ENCODE measurements at places on chromosomes 11 and 22.
A peak's percentile ranks its signal among the peaks of the same experiment; 100 is the strongest.

- no peak for DNase-seq
Measured at GRCh38 chr11:114291381-114291780, 4.8 kb upstream of the NNMT start.

GRCh38 chr11:134512571-134513538, 100.8 kb upstream of the B3GAT1 start:
- no peak for DNase-seq

GRCh38 chr11:107916671-107917241, 11.5 kb upstream of the RAB39A start:
- peak; percentile 35 for DNase-seq

GRCh38 chr11:34620202-34620601, 691 bp upstream of the EHF start:
- DNase-seq = no peak

- no peak for DNase-seq
Measured at GRCh38 chr11:66299186-66299585, 7.5 kb downstream of the TMEM151A start.

- DNase-seq = no peak
Measured at GRCh38 chr22:25447067-25447685, 117.3 kb upstream of the GRK3 start.

- no peak for DNase-seq
Measured at GRCh38 chr11:19772480-19772879, 59.8 kb downstream of the NAV2 start.

- DNase-seq = no peak
Measured at GRCh38 chr11:47967577-47968525, 12.5 kb upstream of the PTPRJ start.

DNA sequence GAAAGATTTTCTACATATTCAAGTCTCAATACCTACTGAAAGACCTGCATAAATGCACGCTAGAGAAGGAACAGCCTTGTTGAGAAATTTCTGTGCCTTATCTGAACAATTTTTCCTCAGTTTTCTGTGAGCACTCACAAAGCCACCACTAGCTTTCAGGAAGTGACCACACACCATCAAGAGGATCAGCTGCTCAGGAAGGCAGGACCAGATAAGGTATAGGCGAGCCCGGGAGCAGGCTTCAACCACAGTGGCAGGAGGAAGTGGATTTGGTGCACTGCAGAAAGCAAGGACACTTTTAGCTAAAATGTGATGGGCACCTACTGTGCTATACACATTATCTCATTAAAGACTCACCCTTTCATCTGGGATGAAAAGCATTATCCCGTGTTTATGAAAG, 220.8 kb downstream of the RAB38 start:
- no peak for DNase-seq

GRCh38 chr11:97893612-97894011, 1127.1 kb upstream of the CNTN5 start:
- DNase-seq = no peak

- no peak for DNase-seq
Measured at GRCh38 chr11:25536289-25536688, 795.6 kb upstream of the ANO3 start.

GRCh38 chr11:34439610-34440198, 970 bp downstream of the CAT start:
- DNase-seq = no peak

DNA sequence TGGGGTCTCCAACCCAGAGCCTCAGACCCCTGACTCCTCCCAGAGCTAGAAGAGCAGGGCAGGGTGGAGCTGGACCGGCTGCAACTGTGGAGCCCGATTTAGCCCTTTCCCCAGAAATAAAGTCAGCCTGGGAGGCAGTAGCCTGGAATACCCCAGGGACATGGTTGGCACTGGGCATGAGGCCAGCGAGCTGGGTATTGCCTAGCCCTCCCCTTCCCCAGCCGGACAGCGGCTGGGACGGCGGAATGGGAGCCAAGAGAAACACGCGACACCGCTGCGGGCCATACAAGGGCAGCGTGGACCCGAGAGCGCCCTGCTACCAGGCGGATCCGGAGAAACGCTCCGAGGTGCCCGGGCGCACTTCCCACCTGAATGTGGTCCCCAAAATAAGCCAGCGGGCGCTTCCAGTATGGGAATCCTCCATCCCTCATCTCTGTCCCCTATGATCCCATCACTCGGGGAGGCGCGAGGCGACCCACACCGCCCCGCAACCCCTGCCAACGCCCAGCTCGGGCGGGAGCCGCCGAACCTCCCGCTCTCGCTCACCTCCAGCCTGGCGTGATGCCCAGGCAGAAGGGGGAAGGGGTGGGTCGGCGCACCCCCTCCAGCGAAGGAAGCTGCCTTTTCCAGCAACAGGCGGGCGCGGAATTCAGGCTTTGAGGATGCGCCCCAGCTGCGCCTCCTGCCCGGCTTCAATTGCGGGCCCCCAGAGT, 758 bp downstream of the MCAM start:
- DNase-seq = no peak
